ENCODE measurements at places on chromosomes 1 and 21.

DNA sequence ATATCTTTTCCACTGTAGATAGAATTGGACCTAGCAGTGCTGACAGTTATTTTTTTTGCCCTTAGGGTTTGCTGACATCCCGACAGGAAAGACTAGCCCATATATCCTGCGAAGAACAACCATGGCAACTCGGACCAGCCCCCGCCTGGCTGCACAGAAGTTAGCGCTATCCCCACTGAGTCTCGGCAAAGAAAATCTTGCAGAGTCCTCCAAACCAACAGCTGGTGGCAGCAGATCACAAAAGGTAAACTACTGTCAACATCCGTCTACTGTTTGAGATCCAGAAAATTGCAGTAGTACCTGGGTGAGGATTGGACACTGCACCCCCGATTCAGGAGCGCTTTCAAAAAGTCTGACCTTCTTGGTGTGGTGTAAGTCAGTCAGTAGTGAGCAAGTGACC, 55.8 kb downstream of the CENPF start:
- peak; percentile 3 for DNase-seq

DNA sequence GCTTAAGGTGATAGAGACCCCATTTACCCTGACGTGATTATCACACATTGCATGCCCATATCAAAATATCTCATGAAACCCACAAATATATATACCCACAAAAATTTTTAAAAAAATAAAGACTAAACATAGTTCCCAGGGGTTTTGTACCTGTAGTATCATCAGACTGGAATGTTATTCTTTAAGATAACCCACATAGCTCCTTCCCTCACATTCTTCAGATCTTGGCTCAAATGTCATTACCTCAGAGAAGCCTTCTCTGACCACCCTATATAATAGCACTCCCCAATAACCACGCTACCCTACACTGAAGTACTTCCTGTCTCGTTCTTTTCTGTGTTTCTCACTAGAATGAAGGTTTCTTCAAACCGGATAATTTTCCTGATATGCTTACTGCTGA, 138.3 kb upstream of the SNX7 start:
- DNase-seq, result no peak

- no peak for DNase-seq
These were observed 254.1 kb downstream of the AJAP1 start for GRCh38 chr1:4908486-4908885.

GRCh38 chr21:29300807-29301138, 2.1 kb downstream of the BACH1 start:
- no peak for DNase-seq

- DNase-seq, result no peak
These were observed 1.3 kb upstream of the ZNF436 start for GRCh38 chr1:23370709-23371584.
